ENCODE measurements at places on chromosomes 5 and 9. TPM values are rescaled to one million over a fixed set of nuclear protein-coding genes. Genes with fewer than 3 reads are reported as not detected.

DNA sequence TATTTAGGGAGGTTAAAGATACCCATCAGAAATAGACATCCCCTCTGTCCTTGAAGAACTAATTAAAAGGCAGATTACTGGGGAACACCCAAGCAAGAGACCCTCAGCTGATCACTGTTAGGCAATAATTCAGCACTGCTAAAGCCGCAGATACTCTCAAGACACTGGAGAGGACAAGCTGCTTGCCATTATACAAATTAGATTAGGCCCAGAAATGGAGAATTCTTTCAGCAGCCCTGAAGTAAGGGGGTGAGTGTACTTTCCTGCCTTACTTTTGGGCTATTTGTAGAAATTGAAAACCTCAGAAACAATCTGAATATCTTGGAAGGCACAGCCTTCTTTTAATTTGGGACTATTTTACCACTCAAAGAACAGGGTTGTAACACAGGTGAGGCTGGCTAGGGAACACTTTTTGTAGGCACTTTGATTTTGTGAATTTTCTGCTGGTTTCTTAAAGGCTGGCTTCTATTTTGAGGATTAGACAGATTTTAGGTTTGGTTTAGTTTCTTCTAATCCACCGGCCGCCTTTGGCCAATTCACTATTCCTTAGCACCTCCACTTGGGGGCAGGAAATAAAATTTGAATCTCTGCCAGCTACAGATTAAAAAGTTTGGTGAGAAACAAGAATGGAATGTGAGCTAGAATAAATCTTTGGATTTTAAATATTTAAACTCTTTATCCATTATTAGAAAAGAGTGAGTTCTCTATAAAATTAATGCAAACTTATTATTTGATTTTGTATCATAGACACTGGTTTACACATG lies 106.0 kb downstream of the SMARCA2 start:
- no peaks in the 10 kb centered on the region for H3K27me3 ChIP-seq
- peaks cover 77% of the 10 kb centered on the region for H3K36me3 ChIP-seq
- peaks cover 9% of the 10 kb centered on the region for H3K4me1 ChIP-seq
- no peak overlapping the region for H3K4me3 ChIP-seq
- DNase-seq: no peak
- H3K27ac ChIP-seq: no peak overlapping the region

- no peak overlapping the region for H3K27ac ChIP-seq
- DNase-seq: no peak
- no peaks in the 10 kb centered on the region for H3K4me1 ChIP-seq
Measured at GRCh38 chr9:3250741-3251140, 275.1 kb downstream of the RFX3 start.

Gene IL9
- total RNA-seq: not detected

Gene CER1
- total RNA-seq: not detected

Gene FGF18
- total RNA-seq: 0.31 TPM

GRCh38 chr5:32217886-32218396 lies 43.8 kb upstream of the GOLPH3 start:
- H3K27ac ChIP-seq: no peak overlapping the region
- DNase-seq: no peak
- no peaks in the 10 kb centered on the region for H3K27me3 ChIP-seq
- H3K4me1 ChIP-seq: no peaks in the 10 kb centered on the region
- no peaks in the 10 kb centered on the region for H3K36me3 ChIP-seq

GRCh38 chr5:94218374-94218773 lies 400.0 kb downstream of the KIAA0825 start:
- H3K36me3 ChIP-seq: no peaks in the 10 kb centered on the region
- H3K27me3 ChIP-seq: no peaks in the 10 kb centered on the region
- H3K4me3 ChIP-seq: no peak overlapping the region
- H3K4me1 ChIP-seq: no peaks in the 10 kb centered on the region
- H3K27ac ChIP-seq: no peak overlapping the region

Measured in CD4-positive, alpha-beta T cell (primary cell).